Small intestine (tissue), 16 donors: ENCODE measurements at places on chromosomes 3 and 15.

GRCh38 chr15:49024840-49025239, 21.4 kb downstream of the SECISBP2L start:
- no peak for DNase-seq

GRCh38 chr3:151625086-151625485, 108.6 kb upstream of the AADACL2 start:
- no peak for DNase-seq

GRCh38 chr3:187012609-187013051, 82.3 kb downstream of the ST6GAL1 start:
- DNase-seq, result no peak

DNA sequence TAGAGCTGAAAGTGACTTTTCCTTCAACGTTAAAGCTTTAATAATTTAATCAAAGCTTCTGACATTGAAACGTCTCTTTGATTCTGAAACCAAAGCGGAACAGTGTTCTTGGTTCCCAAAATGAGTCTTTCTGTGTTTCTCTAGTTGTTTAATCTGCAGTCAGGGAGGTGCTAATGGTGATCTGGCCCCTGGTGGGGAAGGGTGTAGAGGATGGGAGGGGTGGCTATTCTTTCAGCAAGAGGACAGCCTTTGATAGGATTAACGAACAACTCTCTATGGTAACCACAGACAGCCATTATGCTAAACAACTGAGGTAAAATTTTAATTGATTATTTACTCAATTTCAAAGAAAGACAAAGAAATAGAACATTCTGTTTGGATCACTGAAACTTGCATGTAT, 79.9 kb upstream of the CADPS start:
- no peak for DNase-seq

DNA sequence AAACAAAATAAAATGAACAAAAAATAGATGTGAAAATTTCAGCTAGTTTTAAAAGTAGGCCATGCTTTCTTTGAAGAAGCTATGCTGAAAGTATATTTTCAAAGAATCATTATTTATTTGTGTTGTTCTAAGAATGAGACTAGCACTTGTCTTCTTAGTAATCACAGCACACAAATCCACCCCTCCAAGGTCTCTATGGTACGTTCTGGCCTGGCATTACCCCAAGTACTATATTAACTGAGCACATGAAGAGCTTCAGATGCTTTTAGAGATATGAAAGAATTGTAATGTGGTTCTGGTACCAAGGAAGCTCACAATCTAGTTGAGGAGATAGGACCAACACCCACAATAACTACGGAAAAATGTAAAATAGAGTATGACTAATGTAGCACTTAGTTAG, 416.5 kb downstream of the PLCL2 start:
- no peak for DNase-seq

DNA sequence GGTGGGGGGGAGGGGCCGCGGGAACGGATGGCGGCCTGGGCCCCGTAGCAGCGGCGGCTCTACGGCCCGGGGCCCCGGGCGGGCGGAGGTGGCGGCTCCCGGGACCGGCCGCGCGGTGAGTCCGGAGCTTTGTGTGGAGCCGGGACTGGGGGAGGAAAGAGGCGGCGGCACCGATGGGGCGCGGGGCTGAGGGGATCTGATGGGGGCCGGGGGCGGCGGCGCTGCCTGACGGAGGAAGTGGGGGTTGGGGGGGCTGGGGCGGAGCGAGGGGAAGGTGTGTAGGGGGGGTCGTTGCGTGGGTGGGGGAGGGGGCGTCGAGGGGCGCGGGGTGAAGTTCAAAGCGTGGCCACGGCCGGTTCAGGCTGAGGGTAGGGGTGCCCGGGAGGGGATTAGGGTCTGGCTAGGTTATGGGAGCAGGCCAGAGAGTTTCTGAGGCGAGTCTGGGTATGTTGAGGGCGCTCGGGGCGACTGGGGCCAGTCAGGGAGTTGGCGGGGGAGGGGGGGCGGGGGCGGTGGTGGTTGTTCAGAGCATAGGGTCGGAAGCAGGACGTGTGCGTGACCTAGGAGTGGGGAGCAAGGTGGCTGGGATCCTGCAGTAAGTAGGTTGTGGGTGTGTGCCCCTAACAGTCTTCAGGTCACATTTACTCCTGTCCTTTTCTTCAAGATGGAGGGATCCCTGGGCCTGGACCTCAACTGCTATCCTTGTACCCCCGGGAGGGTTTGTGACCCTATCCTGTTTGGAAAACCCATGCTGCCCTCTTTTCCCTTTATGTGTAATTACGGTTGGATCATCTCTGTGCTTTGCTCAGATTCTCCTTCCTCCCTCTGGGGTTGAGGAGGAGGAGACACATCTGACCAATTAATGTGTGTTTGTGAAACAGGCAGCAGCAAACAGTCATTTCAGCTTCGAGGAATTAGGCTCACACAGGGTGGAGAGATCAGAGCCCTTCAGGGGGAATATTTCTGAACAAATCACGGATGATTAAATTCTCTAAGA, 644 bp downstream of the ZNF609 start:
- peak; percentile 68 for DNase-seq

DNA sequence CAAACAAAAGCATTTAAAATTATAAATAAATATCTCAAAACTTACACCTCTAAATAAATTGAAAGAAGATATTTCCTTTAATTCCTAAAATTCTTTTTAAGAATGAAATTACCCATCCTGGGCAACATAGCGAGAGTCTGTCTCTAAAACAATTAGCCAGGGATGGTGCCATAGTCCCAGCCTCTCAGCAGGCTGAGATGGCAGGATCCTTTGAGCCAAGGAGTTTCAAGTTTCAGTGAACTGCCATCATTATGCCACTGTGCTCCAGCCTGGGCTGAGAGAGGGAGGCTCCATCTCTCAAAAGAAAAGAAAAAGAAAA, 25.4 kb downstream of the AADAC start:
- DNase-seq, result no peak

DNA sequence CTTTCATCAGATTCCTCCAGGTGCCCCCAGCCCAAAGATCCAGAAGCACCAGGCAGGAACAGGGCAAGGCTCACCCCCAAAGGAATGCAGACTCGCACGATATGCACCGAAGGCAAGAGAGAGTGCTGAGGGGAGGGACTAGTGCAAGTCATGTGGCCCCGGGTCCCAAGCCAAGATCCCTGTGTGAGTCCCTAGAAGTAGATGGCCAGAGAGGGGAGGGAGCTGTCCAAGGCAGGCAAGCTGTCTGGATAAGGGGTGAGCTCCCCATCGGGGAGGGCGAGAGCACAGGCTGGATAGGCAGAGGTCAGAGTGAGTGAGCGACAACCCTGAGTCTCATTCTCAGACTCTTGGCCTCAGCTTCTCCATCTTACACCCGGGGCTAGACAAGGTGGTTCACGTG, 171.5 kb upstream of the LINGO1 start:
- no peak for DNase-seq

GRCh38 chr15:56243163-56244037, at the start of gene RFX7:
Gene RFX7 (minus strand): TSS chr15:56243879. CDS start chr15:56243285, 594 bp downstream.
- peak; percentile 89 for DNase-seq

DNA sequence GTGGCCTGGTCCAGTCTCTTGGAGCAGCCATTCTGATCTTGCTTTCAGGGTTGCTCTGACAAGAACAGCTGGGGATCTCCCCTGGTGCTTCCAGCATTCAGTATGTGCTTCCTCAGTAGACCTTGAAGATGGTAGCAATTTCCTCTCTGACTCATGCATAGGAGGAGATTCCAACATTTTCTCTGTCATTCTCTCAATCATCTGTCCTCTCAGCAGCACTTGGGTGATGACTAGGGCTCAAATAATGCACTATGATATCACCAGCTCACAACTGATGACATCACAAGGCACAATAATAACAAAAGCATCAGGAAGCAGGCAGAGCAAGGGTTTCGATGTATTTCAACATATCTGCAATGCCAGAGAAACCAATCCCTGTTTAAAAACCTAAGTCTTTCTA, 52.7 kb downstream of the NFKBIZ start:
- DNase-seq, result no peak

- DNase-seq, result no peak
These were observed 3.6 kb downstream of the GNAT1 start for GRCh38 chr3:50194903-50195500.

GRCh38 chr3:109702252-109702651, 364.9 kb upstream of the DPPA4 start:
- DNase-seq, result no peak

- DNase-seq, result no peak
These were observed 100.9 kb upstream of the ROPN1 start for GRCh38 chr3:124092811-124093210.

GRCh38 chr15:90851940-90852339, 16.4 kb upstream of the FURIN start:
- no peak for DNase-seq
